ENCODE measurements at places on chromosomes 2 and 18.

- DNase-seq, result no peak
Measured at GRCh38 chr2:118580651-118581050, 266.8 kb downstream of the EN1 start.

DNA sequence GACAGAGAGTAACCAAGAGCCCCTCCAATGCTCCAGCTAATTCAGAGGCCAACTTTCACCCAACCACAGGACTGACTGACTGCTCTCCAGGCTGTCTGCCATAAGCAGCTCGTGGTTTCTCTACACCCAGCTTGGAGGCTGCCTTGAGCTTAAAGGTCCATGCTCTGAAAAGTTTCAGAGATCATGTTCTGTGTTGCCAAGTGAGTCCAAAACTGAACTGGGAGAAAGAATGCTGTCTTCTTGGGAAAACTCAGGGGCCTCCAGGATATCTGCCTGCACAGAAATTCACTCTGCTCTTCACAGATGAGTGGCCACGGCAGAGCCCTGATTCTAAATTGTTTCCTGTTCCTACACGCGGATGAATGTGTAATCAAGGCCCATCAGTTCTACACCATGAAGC, 51.1 kb downstream of the LPIN2 start:
- no peak for DNase-seq

- DNase-seq, result no peak
Measured at GRCh38 chr18:22753130-22753831, 179.8 kb upstream of the RBBP8 start.

DNA sequence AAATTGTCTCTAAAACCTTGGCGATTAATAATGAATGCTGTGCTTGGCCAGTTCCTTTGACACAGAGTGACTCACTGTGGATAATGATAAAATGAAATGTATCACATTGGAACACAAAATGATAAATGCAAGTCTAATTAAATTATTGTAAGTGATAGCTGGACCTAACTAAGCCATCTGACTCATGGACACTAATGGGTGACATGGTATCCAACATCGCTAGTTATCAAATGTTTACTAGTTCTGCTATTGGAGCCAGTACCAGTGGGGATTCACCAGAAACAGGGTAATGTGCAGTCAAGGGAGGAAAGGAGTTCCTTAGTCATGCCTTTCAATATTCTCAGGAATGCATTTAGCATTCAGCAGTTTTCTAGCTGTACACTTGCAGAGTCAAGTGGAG, 736.3 kb upstream of the ACVR2A start:
- no peak for DNase-seq

- DNase-seq, result no peak
Measured at GRCh38 chr2:50318147-50318546, 713.8 kb downstream of the NRXN1 start.

- DNase-seq, result no peak
Measured at GRCh38 chr18:39802648-39803229, 2152.3 kb upstream of the PIK3C3 start.

DNA sequence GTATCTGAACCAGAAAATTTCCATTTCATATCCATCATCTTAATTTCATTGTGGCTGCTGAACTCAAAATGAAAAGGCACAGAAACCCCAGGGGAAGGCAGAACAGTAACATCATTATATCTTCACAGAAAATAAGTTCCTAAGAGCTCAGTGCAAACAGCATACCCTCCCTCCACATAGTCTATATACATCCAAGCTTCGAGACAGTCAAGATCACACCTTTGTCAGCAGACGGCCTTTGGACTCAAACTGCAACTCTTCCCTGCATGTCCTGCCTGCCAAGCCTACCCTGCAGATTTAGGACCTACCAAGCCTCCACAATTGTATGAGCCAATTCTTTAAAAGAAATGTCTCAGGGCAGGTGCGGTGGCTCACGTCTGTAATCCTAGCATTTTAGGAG, 502.1 kb downstream of the SUCLG1 start:
- DNase-seq, result no peak

- no peak for DNase-seq
Measured at GRCh38 chr2:192265751-192266150, 71.0 kb upstream of the TMEFF2 start.

GRCh38 chr2:198571393-198571792, 767.0 kb downstream of the PLCL1 start:
- no peak for DNase-seq

GRCh38 chr2:105391058-105391627, 7.7 kb downstream of the FHL2 start:
- no peak for DNase-seq
